ENCODE measurements at places on chromosomes 2 and 18.

DNA sequence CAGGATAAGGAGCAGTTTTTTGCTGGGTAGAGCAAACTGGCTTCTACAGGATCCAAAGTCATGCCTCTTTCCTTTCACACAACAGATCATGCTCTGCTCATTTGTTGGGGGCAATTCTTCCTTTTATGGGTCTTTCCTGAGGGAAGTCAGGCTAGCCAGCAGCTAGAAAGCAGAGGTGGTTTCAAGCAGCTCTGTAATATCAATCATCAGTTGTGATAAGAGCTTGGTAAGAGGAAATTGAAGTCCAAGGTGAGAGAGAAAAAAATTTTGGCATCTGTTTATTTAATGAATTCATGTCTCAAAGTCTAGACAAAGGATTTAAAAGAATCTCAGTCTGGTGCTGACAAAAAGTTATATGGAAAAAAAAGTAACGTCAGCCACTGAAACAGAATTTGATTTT, 6.2 kb downstream of the TMEM87B start:
- no peak for DNase-seq

GRCh38 chr2:179096090-179096489, 46.2 kb upstream of the CCDC141 start:
- DNase-seq, result no peak

GRCh38 chr2:197707316-197708213, 2.4 kb downstream of the MARS2 start:
- DNase-seq, result no peak

DNA sequence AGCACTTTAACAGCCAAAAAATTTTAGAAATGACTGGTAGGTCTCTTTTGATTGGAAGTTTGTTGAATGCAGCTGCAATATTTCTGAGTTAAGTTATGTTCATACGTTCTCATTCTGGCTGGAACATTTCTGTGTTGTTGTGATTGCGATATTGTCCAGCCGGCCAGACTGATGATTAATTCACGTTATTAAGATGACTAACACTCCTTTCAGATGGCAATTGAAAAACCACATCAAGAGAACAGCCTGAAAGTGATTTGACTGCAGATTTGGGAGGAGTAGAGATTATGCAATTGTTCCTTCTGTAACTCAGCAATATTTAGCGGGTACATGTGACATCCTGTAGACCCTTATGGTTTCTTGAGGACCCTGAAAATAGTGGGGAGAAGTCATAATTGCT, 133.7 kb downstream of the FBXO15 start:
- DNase-seq, result peak; percentile 64

- DNase-seq, result no peak
Observed at GRCh38 chr2:196220671-196221070, 49.3 kb upstream of the STK17B start.

DNA sequence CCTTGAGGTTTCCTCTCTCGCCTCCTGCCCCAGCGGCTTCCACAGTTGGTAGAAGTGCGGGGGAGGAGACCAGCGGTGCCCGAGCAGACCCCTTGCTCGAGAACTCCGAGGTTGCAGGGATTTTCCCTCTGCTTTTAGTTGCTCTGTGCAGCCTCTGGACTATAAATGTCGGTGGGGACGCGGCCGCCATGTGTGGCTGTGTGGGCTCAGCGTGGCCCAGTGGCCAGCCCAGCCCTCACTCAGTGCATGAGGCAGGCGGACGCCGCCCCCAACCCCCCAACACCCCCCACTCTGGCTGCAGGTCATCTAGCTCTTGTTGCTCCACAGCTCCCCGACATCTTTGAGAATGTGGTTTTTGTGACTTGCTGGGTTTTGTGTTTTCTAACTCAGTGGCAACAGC, 15.3 kb upstream of the D2HGDH start:
- no peak for DNase-seq

DNA sequence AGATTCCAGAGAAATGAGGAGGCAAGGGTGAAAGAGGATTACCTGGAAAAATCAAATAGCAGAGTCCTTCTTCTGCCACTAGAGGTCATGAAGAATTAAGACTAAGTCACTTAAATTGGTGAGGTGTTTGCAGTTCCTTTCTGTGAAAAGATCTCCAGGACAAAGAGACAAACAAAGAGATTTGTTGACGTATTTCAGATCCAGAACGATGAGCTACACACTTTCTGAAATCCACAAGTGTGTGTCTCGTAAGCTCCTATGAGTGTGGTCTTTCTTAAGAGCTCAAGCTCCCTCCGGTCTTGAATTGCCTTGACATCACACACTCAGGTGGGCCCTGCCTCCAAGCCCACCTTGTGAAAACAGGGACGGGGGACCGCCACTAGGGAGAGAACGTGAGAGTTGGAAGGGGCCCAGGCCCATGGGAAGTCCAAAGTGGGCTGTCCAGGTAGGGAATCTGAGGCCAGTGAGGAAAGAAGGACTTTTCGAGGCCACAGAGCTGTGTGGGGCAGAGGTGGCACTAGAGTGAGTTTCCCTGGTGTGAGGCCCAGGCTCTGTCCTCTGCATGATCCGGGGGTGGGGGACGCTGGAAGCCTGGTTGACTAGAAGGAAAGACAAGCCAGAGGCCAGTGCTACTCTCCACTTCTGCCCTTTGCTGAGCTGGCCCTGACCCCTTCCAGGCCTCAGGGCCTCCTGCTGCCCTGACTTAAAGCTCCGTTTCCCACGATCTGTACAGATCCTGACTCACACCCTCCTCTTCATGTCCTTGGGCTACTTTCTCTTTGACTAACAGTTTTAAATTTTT, 168.1 kb upstream of the NCK2 start:
- peak; percentile 70 for DNase-seq

GRCh38 chr2:231613331-231613662, 20.6 kb downstream of the TEX44 start:
- peak; percentile 47 for DNase-seq

- DNase-seq, result no peak
Observed at GRCh38 chr2:226407135-226407534, 392.5 kb downstream of the IRS1 start.

DNA sequence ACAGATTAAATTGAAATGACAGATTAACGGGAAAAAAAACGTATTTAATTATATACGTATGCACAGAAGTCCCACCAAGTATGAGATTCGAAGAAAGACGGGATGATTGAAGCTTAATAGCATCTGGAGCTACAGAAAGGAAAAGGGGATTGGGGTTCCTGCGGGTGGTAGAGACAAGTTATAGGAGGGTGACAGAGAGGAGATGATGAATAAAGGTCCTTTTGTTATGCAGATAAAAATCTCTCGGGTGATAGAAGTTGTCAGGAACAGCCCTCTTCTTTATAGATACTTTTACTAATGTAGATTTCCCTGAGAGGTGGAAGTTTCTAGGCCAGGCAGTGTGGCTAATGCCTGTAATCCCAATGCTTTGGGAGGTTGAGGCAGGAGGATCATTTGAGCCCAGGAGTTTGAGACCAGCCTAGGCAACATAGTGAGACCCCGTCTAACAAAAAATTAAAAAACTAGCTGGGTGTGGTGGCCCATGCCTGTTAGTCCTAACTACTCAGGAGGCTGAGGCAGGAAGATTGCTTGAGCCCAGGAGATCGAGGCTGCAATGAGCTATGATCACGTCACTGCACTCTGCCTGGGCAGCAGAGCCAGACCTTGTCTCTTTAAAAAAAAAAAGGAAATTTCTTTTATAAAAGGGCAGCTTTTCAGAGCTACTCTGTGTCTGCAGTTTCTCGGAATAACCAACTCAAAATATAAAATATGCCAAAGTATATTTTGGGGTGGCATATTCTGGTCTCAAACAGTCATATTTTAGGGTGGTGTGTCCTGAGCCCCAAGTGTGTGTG, 113.0 kb downstream of the STPG4 start:
- DNase-seq, result no peak

DNA sequence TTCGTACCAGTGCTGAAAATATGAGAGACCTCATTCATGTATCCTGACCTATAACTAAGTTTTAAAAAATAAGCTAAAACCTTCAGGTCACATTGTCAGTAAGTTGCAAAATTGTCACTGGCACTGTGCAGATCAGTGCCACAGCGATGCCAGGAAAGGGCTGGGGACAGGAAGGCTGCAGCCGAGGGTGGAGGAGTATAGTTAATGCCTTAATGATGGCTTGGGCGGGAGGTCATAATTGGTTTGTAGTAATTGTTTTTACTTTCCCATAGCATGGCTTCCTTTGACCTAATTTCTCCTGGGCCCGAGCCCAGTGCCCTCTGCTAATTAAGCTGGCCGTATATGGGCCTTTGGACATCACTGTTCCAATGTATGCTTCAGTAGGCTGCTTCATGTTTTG, 47.2 kb upstream of the RAB12 start:
- DNase-seq, result no peak

DNA sequence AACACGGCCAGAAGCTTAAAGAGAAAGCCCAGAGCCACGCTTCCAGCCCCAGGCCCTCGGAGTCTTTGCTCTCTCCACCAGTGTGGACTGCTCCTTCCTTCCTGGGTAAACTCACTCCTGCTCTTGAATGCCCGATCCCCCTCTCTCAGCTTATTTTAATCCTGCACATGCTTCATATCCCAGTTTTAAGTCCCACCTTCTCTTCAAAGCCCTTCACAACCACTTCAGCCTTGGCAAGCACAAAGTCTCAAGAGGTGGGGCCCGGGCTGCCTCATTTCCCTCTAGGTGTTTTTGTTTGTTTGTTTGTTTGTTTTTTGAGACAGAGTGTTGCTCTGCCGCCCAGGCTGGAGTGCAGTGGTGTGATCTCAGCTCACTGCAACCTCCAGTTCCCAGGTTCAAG, 21.6 kb upstream of the CREG2 start:
- DNase-seq, result no peak

DNA sequence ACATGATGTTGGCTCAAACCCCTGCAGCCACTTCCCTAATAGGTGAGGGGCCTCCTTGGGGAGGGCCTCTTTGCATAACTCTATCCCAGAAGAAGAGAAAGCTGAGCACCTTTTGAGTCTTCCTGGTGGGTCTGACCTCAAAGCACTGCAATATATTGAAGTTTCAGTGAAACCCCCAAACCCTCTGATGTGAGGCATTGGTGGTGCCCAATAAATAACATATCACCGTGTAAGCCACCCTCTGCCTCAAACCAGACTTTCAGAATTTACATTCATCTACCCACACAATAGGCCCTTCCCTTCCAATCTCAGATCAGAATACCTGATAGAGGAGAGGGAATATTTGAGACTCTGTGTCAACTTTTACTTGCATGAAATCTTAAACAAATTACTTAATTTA, 142.8 kb upstream of the STK17B start:
- no peak for DNase-seq

GRCh38 chr2:118222672-118223421, 134.6 kb downstream of the INSIG2 start:
- no peak for DNase-seq

- peak; percentile 91 for DNase-seq
Observed at GRCh38 chr2:84906108-84906899, 848 bp downstream of the TMSB10 start.

GRCh38 chr2:144943293-144943941, 423.5 kb upstream of the ZEB2 start:
- no peak for DNase-seq

DNA sequence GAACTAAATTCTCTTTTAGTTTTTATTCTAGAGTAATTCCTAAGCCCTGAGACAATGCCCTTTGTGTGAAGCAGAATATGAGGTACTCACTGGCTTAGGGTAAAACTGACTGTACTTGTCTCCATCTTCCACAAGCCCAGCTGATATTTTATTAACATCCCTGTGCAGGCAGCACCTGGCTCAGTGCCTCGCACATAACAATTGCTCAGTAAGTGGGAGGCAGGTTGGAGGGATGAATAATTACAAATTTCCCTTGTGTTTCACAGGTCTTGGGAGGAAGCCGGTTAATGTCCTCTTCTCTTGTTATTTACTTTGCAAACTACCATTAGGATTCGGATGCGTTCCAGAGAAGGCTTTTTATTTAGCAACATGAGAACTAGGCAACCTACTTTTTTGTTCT, 249.8 kb upstream of the FSHR start:
- no peak for DNase-seq

- DNase-seq, result no peak
Observed at GRCh38 chr2:191915750-191916149, 68.9 kb upstream of the CAVIN2 start.

GRCh38 chr18:44851856-44852621, 171.4 kb downstream of the SETBP1 start:
- no peak for DNase-seq

- DNase-seq, result no peak
Observed at GRCh38 chr2:37836711-37837110, 88.4 kb upstream of the RMDN2 start.

- no peak for DNase-seq
Observed at GRCh38 chr2:210971431-210971830, 415.0 kb downstream of the CPS1 start.

DNA sequence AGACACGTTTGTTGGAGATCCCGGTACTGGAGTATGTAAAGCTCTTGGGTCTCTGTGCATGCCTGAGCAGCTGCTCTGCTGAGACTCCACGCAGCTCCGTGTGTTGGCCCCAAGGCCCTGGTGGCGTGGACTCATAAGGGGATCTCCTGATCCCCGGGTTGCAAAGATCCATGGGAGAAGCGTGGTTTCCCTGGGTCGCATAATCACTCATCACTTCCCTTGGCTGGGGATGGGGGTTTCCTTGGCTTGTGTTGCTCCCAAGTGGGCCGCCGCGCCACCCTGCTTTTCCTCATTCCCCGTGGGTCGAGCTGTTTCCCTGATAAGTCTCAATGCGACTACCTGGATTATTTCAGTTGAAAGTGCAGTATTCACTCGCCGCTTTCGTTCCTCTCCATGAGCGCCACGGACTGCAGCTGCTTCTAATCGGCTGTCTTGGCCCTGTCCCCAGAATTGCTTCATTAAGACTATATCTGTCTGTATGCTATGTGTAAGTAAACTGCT, 76.0 kb downstream of the EPC2 start:
- no peak for DNase-seq

- no peak for DNase-seq
Observed at GRCh38 chr18:24544949-24545348, 84.5 kb downstream of the HRH4 start.

DNA sequence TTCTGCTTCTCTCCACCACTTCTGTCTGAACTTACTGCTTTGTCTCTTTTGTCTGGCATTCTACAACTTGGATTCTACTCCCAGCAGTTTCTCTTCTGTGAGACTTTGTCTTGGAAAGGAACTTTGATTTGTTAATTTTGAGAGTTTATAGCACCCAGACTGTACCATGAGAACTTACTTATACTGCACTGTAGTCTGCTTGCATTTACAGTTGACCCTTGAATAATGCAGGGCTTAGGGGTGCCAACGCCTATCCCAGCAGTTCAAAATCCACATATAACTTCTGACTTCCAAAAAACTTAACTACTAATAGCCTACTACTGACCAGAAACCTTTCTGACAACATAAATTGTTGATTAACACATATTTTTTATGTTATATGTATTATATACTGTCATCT, 55.5 kb downstream of the DYNC1I2 start:
- DNase-seq, result no peak

GRCh38 chr2:60442608-60443007, 110.8 kb downstream of the BCL11A start:
- no peak for DNase-seq

DNA sequence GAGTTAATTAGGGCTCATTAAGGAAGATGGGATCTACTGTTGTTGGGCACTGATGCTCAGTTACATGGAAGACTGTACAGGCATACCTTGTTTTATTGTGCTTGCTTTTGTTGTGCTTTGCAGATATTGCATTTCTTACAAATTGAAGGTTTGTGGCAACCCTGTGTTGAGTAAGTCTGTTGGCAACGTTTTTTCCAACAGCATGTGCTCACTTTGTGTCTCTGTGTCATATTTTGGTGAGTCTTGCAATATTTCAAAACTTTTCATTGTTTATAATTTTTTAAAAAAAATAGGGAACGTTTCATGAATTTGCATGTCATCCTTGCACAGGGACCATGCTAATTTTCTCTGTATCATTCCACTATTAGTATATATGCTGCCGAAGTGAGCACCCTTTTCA, 15.6 kb downstream of the PHLPP1 start:
- DNase-seq, result no peak
